ENCODE measurements at places on chromosomes 11 and 22.

DNA sequence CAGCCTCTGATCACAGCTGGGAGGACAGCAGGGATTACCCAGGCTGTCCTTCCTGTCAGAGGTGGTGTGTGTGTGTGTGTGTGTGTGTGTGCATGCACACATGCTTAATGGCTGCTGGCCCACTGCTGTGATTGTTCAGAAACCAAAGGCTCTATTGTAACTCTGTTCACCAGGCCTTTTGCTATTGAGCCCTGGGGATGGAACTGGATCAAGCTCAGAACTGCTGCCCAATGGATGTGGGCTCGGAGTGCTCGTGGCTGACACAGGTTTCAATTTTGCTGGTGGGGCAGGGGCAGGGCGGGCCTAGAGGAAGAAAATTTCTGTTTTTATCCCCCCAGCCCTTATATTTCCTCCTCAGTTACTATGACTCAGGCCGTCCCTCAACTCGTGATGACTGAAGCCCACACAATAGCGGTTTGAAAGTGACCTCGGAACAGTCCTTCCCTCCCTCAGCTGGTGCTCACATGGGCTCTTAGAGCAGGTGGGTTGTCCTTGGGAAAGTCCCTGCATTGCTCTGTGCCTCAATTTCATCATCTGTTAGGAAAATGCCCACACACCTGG is 359.3 kb downstream of the TENM4 start:
- peak; percentile 93 for DNase-seq

DNA sequence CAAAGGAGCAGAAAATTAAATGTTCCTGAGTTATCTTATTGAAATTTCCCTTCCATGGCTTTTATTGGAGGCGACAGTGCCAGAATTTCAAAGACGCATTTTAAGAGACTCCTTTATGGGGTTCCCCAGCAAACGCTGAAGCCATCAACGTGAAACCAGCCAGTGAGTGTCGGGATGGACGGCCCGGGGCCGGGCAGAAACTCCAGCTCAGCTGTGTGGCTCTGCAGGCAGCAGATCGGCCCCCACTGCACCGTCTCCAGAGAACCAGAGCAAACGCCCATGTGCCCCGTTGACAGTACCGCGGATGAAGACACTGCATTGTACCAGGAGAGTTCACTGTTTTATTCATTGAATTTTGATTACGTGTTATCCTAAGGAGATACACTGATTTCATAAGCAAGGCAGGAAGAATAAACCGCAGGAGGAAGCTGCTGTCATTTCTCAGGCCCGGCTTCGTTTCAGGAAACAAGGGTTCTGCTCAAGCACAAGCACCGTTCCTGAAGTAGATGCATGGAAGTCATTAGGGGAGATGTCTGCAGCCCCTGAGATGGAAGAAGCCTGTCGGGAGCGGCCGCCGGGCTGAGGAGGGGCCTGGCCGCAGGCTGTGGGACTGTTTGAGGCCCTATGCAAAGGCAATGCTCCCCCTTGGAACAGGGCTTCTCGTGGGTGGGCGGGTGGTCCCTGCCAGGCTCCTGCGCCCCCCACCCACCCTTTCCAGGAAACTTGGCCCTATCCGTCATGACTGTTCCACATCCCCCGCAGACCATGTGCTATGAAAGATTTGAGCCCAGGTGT is 639.7 kb downstream of the TBC1D22A start:
- DNase-seq, result peak; percentile 28

GRCh38 chr11:32549611-32550187 is 33.9 kb upstream of the EIF3M start:
- no peak for DNase-seq

DNA sequence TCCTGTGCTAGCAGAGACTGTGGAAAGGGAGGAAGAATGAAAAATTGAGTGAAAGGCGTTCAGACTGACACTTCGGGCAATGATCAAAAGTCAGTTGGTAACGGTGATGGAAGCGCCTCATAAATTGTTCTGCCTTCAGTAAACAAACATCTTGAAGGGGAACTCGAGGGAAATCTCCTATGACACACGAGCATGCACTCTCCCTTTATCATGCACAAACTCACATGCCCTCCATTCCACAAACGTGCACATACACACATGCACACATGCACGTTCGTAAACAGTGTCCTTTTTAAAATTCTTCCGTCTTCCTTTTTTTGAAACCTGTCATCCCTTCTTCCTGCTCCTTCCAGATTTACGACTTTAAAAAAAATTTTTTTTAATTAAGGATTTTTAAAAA is 77.8 kb upstream of the TMEM45B start:
- no peak for DNase-seq

DNA sequence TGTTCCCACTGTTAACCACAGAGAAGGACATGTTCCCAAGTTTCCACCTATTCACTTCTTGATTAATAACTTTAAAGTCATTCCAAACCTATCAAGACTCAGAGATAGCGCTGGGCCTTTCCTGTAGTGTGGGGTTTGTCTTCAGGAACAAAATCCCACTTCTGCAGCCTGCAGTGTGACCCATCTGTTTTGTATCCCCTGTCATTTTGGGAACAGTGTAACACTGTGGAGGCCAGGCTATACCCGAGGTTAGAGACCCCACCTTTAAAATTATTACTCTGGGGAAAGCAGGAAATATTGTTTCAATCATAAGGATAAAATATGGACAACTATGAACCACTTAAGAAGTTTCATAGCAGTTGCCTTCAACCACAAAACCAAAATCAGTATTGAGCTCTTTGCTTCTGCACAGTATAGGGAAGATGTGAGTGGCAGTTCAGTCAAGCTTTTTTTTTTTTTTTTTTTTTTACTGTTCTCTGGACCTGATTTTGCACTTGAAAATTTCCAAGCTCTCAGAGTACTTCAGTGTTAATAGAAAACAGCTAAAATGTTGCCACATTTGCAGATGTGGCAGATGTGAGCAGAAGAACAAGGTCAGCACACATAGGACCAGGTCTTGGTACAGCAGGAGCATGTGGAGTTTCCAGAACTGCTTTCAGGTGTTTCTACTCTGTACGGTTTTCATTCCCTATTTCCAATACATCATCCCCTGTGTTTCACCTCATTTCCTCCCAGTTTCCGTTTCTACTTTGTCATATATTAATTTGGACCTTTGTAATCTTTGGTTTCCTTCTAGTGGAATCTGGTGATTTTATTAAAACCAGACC is 121.5 kb downstream of the MAML2 start:
- no peak for DNase-seq

- peak; percentile 94 for DNase-seq
These were observed 19.2 kb upstream of the TALDO1 start for GRCh38 chr11:727859-728748.

DNA sequence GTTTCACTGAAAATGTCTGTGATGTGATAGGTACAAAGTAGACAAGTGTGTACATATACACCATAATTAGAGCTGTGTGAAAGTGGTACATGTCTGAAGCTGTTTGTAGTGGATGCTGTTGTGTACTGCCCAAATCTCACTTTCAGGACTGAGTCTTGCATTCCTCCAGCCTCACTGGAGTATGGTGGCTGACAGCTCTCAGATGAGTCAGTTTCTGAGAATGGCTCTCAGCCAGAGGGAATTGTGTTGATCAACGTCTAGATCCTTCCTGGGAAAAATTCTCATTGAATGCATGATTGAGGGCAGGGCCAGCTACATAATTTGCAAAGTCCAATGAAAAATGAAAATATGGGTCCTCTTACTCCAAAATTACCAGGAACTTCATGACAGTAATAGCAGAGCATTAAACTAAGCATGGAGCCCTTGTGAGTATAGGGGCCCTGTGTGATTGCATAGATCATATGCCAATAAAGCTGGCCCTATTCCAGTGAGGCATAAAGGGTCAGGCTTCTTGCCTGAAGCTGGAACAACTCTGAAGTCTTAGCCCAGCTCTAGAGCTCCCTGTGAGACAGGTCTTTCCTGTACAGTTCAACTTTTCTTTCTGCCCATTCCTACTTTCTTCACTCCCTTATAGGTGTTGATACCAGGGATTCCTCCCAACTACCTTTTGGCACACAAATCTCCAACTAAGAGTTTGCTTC is 10.8 kb upstream of the CYP2R1 start:
- peak; percentile 15 for DNase-seq

DNA sequence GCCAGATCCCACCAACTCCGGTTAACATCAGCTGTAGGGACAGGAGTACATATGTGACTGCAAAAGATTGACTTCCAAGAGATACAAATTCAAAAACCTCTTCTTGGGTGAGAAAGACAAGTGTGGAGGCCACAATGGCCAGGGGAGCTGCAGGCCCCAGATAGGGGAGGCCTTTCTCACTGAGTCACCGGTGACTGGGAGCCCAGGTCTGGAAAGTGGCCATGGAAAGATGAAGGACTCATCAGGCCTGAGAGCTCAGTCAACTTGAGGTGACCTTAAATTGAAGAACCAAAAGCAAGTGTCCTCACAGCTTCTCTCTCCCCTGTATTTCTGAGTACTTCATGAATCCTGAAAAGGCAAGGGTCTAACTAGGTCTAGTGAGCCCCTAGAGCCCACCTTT is 90.4 kb upstream of the CLPB start:
- peak; percentile 49 for DNase-seq

- no peak for DNase-seq
These were observed 31.7 kb upstream of the OAF start for GRCh38 chr11:120179057-120179672.

- DNase-seq, result no peak
These were observed 176.9 kb downstream of the FAT3 start for GRCh38 chr11:92401520-92401919.

GRCh38 chr11:3231550-3231850 is 717 bp downstream of the MRGPRE start:
- no peak for DNase-seq

GRCh38 chr11:78424334-78425270 is 7.0 kb upstream of the GAB2 start:
- peak; percentile 29 for DNase-seq

GRCh38 chr11:15742626-15743519 is 613.5 kb downstream of the SOX6 start:
- no peak for DNase-seq

GRCh38 chr11:48080301-48080861 is 100.0 kb downstream of the PTPRJ start:
- no peak for DNase-seq

- no peak for DNase-seq
These were observed 11.8 kb downstream of the ROBO3 start for GRCh38 chr11:124876818-124877630.

DNA sequence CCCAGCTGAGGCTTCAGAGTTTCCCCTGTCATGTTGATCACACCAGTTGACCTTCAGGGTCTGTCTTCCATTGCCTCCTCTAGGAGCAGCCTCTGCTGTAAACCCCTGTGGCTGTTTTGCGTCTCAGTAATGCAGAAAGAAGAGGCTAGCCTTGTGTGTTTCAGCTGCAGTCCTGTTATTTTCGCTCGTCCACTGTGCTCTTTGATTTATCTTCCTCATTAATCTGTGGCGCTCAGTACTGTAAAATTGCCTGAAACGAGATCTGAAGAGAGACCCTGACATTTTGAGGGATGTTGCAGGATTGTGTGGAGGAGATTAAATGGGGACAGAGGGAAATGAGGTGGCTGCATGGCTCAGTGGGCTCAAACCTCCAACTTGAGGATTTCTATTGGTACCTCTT is 163.7 kb downstream of the DBX1 start:
- no peak for DNase-seq

- peak; percentile 13 for DNase-seq
These were observed 11.2 kb upstream of the GLYATL1 start for GRCh38 chr11:58928107-58928499.

DNA sequence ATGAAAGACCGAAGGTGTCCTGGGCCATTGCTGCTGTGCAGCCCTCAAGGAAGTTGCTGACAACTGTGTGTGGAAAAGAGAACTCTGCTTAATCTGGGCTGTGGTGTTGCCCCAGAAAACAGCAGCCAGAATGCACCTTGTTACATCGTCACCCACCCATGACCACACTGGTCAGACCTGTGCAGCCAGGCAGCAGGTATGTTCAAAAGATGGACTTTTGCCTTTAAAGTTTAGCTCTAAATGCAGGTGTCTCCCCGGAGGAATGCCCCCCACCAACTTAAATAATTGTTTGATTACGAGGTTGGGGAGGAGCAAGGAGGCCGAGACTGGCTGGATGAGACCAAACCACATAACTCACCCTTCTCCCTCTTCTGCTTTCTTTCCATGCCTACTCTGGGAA is 15.3 kb upstream of the POLA2 start:
- no peak for DNase-seq

DNA sequence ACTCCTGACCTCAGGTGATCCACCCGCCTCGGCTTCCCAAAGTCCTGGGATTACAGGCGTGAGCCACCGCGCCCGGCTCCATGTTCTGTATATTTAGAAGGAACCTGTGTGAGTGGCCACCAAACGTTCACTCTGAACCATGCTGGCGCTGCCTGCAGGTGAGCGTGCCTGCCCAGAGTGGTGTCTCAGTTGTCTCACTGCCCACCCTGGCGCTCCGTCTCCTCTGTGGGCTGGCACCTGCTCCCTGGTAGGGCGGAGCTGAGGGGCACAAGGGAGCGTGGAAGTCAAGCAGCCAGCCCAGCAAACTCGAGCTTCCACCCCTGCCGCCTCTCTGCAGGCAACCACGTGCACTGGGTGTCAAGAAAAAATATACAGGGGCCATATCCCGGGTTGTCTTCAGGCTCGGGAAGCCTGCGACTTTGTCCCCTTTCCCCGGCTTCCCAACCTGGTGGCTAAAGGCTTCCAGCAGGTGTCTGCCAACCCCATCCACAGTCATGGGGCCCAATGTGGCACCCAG is 16.7 kb downstream of the TXN2 start:
- DNase-seq, result no peak

GRCh38 chr11:122097419-122098001 is 18.5 kb downstream of the BLID start:
- no peak for DNase-seq

GRCh38 chr11:33043221-33043830 is 4.0 kb downstream of the TCP11L1 start:
- peak; percentile 21 for DNase-seq

DNA sequence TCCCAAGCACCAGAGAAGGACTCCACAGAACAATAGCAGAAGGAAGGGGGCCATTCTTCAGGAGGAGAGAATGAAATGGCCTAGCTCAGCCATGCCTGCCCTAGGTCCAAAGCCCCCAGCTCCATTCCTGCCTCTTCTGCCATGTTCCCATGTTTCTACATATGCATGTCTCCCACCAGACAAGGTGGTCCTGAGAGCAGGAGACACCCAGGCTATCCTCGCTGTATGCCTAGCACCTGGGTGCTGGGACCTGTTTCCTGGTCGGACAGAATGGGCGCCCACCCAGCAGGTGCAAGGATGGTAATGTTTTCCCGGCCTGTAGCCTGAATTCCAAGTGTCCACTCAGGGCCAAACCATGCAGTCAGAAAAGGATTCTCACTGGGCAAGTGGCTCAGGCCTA is 30.2 kb upstream of the SLC35C1 start:
- DNase-seq, result no peak

GRCh38 chr11:32602657-32603415 is 19.2 kb downstream of the EIF3M start:
- no peak for DNase-seq

Measured in RPMI7951 (cell line).